ENCODE measurements at places on chromosomes 7 and 10.

DNA sequence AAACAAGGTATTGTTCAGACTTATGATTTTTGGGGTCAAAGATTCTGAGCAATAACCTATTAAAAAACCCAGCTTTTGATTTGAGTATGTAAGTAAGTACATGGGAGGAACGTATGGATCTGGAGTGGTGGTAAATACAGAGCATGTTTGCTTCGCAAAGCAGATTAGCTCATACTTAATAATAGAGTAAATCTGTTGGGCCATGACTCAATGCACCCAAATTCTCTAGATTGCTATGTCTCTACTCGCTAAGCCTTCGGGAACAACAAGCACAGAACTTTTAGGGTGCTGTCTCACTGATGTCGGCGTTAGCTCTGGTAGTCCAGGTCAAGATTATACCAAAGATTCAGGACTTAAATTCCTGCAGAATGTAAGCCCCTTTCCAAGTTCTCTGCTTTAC lies 807 bp upstream of the MINPP1 start:
- DNase-seq, result no peak

DNA sequence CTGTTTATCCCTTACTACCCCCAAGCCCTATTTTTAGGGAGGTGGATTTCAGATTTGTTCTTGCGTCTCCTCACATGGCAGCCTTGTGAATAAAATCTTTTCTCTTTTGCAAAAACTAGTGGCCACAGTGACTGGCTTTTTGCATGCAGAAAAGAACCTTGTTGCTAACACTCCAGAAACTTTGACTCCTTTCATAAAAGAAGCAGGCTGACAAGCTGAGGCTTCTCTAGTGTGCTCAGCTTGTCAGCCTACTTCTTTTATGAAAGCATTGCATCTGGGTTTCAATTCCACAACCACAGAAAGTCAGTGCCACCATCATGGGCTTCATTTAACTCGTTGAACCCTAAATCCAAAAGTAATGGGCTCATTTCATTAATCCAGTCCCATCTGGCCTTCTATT lies 761.0 kb upstream of the COBL start:
- DNase-seq, result no peak

GRCh38 chr10:120538091-120538490 lies 81.1 kb downstream of the PLPP4 start:
- no peak for DNase-seq

- DNase-seq, result no peak
Observed at GRCh38 chr7:11988186-11988585, 156.2 kb upstream of the THSD7A start.

DNA sequence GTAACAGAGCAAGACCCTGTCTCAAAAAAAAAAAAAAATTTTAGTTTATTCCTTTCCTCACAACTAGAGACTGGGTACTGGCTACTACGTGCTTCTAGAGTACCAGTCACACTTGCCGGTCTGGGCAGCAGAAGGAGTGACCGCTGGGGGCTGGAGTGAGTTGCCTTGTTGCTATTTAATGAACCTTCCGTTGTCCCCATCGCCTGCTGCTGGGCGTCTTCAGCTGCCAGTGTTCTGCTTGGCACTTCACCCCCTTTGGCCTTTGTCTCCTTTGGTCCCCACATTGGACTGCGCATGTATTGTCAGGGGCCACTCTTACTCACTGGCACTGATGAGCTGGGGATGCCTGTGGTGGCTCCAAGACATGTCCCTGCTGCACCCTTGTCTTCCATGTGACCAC lies 110.6 kb downstream of the CLEC2L start:
- DNase-seq, result no peak

DNA sequence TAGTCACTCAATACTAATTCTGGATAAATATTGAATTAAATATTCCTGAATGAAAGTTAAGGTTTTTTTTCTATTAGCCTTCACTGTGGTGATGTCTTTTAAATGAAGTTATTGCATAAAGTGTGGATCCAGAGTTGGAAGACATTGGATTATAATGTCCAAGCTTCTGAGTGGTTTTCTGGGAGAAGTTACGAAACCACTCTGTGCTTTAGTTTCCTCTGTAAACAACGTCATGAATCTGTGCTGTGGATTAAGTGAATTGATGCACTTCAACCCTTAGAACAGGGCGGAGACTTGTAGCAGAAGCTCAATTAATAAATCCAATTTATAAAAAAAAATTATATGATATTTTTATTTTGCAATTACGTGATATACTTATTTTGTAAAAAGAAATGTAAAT lies 271.7 kb downstream of the BICC1 start:
- DNase-seq, result no peak

DNA sequence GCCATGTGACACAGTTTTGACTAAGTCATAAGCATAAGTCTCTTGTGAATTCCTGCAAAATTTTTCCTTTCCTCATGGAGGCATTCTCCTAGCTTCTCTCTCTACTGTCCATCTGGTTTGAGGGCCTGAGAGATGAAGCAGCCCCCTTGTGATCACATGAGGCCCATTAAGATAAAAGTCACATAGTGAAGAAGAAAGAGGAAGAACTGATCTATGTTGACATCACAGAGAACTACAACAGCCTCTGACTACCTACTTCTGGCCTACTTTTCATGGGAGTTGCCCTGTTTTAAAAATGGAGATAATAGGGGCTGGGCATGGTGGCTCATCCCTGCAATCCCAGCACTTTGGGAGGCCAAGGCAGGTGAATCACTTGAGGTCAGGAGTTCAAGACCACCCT lies 50.4 kb downstream of the TFEC start:
- no peak for DNase-seq

GRCh38 chr10:129601737-129602136 lies 134.7 kb downstream of the MGMT start:
- no peak for DNase-seq

- no peak for DNase-seq
Observed at GRCh38 chr10:90969121-90969534, 48.2 kb upstream of the ANKRD1 start.

DNA sequence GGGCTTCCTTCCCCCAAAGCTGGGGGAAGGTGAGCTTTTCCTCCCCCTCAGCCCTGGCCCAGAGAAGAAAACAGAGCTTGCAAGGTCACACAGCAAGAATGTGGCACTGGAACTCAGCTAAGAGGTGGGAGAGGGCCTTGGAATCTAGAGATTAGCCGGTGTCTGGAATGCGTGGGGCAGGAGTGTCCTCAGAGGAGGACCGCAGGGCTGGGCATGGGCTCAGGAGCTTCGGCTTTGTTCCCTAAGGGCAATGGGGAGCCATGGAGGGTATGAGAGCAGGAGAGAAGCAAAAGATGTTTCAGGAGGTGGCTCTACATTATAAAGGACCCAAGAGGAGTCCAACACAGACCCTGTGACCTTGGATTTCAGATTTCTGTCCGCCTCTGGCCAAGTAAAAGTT lies 127.2 kb upstream of the TNRC18 start:
- DNase-seq, result no peak

DNA sequence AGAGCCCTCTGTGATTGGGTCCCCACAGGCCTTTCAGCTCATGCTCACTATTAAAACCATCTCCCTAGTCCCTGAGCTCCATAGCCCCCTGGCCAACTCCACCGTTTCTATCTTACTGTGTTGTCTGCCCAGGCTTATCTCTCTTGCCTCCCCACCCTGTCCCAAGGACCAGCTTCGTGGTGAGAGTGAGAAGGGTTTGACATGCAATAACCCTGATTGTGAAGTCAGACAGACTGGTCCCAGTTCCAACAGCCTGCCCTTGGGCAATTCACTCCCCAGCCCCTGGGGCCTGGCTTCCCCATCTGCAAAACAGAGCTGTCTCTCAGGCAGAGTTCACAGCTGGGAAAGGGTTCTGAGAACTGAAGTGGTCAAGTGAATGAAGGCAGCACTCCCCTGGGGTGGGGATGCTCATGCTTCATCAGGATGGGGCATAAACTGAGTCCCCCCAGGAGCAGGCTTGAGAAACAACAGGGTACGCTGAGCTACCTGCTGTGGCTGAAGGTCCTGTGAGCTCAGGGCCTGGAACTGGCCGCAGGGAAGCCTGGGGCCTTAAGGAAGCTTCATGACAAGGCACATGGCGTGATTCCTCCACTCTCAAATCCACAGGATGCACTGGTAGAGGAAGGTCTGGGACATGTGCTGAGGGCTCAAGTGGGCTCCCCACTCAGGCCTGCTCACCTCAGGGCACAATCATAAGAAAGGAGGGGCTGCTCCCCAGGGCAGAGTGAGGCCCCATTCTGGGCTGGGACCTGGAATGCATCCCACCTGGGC lies 1.8 kb upstream of the PPIF start:
- no peak for DNase-seq

All from activated CD8-positive, alpha-beta memory T cell treated with anti-CD3 and anti-CD28 coated beads for 1 hour (primary cell).